ENCODE measurements at places on chromosomes 11 and 22.

DNA sequence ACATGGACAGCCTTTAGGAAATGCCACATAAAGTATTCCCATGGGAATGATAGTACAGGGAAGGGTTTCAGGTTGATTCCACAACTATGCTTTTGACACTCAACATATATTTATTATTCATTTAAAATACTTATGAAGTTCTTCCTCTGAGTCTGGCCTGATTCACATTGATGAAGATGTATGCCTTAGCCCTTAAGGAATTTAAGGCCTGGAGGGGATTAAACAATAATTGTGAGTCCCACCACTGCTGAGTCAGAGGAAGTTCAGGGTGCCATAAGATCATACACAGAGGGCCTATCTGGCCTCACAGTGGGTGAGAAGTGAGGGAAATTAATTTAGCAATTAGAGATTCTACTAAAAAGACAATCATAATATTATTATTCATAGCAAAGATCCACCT is 161.1 kb upstream of the SNX19 start:
- no peak for DNase-seq

- DNase-seq: no peak
Measured at GRCh38 chr22:35868938-35869337, 151.3 kb downstream of the APOL5 start.

- DNase-seq: no peak
Measured at GRCh38 chr22:35837101-35837727, 119.5 kb downstream of the APOL5 start.

- no peak for DNase-seq
Measured at GRCh38 chr11:105357146-105357545, 217.6 kb upstream of the CARD18 start.

- no peak for DNase-seq
Measured at GRCh38 chr11:80980227-80980626, 1539.4 kb upstream of the TENM4 start.

- no peak for DNase-seq
Measured at GRCh38 chr11:45156201-45156600, 9.8 kb downstream of the PRDM11 start.

DNA sequence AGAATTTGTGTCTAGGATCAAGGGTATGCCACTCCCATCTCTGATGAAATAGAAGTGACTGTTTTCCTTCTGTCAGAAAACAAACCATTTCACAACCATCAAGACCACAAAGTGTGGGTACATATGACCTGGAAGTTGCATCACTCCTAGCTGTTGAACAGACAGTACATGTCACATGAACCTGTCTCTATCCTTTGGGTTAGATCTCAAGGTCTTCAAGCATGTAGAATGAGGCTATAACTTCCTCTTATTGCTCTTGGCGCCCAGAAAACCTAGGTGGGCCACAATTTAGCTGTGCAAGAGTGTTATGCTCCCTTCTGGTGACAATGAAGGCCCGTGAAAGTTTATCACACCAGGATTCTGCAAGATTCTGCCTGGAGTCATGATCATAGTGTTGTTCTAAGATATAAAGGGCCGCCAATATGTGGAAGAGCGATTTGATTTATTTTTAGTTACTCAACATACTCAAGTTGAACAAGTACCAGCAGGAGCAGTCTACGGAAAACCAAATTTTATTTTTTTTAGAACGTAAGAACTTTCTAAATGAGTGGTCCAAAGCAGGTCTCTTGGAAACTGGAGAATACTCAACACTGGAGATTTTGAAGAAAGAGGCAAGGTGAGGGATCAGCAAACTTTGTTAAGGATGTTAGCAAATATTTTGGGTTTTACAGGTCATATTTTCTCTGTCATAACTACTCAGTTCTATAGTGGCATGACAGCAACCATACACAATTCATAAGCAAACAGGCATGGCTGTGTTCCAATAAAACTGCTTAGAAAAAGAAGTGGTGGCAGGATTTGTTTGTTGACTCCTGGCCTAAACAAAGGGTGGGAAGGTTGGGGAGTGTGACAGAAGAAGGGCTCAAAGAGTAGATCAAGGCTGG is 101.8 kb downstream of the USP35 start:
- no peak for DNase-seq

DNA sequence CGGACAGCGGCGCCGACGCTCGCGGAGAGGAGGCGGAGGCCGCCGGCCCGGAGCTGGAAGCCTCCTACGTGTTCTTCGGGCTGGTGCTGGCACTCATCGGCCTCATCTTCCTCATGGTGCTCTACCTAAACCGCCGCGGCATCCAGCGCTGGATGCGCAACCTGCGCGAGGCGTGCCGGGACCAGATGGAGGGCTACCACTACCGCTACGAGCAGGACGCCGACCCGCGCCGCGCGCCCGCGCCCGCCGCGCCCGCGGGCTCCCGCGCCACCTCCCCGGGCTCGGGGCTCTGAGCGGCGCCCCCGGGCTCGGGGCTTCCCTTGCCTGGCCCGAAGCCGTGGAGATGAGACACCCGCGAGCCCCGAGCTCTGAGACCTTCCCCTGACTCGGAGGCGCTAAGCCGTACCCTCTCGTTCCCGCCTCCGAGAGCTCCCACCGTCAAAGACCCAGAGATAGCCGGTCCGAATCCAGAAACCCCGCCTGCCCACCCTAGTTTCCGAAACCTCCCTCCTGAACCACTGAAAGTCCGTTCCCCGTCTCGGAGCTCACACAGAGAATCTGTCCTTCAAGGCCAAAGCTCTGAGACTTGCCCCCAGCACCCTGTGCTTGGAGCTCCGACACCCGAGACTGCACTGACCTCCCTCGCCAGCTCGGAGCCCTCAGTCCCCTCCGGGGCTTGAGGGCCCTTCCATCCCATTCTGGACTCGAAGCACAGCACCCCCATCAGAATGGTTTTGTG is 1.5 kb downstream of the TPBGL start:
- DNase-seq: no peak

DNA sequence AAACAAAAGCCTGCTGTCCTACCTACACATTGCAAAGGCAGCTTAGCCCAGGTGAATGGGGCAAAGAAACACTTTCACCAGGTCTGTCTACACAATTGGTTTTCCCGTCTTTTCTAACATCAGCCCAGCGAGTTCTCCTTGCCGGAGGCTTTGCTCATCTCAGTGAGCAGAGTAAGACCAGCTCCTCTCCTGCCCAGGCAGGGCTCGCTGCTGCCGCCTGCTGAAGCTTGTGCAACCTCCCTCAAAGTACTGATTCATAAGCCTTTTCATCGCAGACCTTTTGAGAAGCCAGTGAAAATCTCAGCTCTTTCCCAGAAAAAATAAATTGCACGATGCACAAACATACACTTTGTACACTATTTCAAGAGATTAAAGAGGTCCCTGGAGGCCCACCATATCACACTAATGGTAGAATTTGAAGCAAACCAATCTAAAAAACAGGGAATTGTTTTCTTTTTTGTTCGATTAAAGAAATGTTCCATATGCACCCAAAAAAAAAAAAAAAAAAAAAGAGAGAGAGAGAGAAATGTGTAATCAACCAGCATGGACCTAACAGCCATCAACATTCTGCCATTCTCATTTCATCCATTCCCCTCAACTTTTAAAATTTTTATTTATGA is 328.1 kb upstream of the MPPED2 start:
- DNase-seq: no peak

DNA sequence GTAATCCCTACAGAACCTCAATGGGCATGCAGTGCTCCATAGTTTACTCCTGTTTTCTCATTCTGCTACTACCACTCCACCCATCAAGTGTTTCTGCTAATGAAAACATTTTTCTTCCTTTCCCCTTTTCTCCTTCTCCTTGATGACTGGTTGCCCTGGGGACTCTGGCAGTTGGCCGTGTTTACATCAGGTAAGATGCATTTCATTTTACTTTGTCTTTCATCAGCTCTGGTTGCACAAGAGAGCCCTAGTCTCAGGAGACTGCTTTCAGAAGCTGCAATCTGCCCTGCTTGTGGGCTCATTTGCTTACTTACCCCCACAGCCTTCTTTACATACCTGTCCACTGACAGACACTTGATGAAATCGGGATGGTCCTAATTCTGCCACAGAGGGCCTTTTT is 19.6 kb upstream of the LIMK2 start:
- DNase-seq: no peak

GRCh38 chr11:77704029-77704428 is 66.4 kb upstream of the CLNS1A start:
- no peak for DNase-seq

GRCh38 chr22:26124991-26125725 is 44.1 kb upstream of the SEZ6L start:
- no peak for DNase-seq

DNA sequence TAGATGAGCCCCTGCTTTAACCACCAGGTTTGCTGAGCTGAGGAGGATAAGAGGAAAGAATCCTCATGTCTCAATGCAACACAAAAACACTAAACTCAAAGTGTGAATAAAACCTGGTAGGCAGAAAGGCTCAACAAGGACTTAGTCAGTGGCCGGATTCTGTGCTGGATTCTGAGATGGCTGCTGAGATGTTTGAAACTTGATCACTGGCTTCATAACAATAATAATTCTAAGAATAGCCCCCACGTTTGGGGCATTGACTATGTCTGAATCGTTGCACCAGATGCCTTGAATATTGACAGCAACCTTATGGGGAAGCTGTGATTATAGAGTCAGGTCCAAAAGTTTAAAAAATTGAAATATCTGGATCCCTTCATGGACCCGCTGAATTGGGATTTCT is 4.6 kb downstream of the DKK3 start:
- no peak for DNase-seq

DNA sequence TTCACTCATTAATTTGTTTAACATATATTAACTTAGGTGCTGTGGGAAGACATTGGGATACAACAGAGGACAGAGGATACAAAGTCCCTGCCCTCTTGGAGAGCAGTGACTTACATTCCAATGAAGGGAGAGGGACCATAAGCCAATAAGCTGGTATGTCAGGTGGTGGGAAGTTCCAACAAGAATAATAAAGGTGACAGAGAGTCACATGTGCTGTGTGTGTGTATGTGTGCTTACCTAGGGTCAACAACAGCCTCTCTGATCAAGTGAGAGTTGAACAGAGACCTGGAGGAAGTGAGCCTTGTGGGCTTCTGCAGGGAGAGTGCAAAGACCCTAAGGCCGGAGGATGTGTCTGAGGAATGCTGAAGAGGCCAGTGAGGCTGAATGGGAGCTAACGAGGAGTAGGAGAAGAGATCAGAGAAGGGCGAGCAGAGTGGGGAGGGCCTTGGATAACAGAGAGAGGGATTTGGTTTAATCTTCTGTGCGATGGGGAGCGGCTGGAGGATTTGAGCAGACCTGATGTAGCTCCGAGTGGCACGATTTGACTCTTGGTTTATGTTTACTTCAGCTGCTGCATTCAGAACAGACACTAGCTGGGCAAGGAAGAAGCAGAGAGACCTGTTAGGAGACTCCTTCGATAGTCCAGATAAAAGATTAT is 35.3 kb downstream of the MAP6 start:
- DNase-seq: no peak

DNA sequence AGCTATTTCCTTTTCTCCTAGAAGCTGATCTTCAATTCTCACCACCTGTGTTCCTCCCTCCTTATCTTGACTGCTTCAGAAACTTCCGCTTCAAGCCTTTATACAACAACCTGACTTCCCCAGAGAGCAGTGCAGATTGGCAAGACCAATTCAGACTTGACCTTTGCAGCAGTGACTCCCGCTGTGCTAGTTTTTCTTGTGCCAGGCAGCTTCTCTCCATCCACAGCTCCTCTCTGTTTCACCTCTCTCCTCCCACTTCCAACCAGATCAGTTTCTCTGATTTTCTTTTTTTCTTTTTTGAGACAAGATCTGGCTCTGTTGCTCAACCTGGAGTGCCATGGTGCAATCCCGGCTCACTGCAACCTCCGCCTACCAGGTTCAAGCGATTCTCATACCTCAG is 74.3 kb downstream of the GRAMD1B start:
- no peak for DNase-seq

- DNase-seq: no peak
Measured at GRCh38 chr11:2100361-2101170, 38.6 kb downstream of the IGF2 start.

GRCh38 chr11:3984896-3985295 is 109.7 kb upstream of the RRM1 start:
- DNase-seq: no peak

- DNase-seq: no peak
Measured at GRCh38 chr11:1116104-1116503, 41.4 kb downstream of the MUC2 start.

GRCh38 chr11:108223348-108224149 is 682 bp downstream of the ATM start:
- peak; percentile 61 for DNase-seq

GRCh38 chr11:112735470-112735869 is 225.8 kb upstream of the NCAM1 start:
- no peak for DNase-seq

GRCh38 chr11:29019960-29020683 is 911.9 kb downstream of the METTL15 start:
- no peak for DNase-seq

- no peak for DNase-seq
Measured at GRCh38 chr11:69984457-69985261, 93.5 kb upstream of the ANO1 start.

DNA sequence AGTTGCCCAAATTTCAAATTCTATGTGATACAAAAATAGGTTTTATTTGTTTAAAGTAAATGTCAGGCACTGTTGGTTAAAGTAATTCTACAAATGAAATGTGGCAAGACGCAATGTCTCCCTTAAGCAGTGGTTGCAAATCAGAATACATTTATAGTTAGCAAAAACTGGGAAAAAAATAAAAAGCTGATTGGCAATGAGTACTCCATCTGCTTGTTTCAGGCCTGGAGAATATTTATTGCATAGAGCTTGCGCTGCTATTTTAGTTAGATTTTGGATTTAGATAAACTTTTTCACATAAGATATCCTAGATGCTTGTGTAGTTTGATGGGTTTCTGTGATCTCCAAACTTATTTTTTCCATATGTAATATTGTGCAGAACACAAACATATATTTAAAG is 224.0 kb upstream of the MPPED2 start:
- no peak for DNase-seq

- DNase-seq: no peak
Measured at GRCh38 chr11:109864151-109864661, 229.0 kb upstream of the ZC3H12C start.

DNA sequence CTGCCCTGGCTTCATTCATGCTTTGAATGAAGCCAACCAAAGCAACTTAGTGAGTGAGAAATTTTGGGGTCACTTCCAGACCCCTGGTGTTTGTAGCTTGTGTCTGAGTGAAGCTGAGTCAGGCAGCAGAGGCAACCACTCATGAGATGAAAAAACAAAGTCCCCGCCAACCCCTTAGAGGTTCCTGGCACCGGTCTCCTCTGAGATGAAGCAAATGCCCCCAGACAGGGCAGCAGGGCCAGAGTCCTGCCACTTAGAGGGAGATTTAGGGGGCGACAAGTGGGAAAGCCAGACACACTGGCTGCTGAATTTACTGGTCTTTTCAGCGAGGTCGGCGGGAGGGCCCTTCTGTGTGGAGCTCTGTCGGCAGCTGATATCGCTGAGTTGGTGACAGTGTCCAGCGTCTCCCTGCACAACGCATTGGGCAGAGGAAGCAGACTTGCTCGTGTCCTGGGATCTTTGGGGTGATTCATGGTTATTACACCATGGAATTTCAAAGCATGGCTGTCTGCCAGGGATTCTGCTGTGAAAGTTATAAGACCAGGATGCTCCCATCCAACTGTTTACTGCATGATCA is 482.6 kb downstream of the MIAT start:
- DNase-seq: no peak

GRCh38 chr11:124211321-124211720 is 28.2 kb downstream of the OR10D3 start:
- DNase-seq: no peak

- DNase-seq: no peak
Measured at GRCh38 chr11:21109341-21109740, 440.0 kb downstream of the NELL1 start.

Measured in central memory CD4-positive, alpha-beta T cell (primary cell).